HAP-1 (cell line): ENCODE measurements at places on chromosomes 3 and 15.

- DNase-seq: no peak
Measured at GRCh38 chr3:67870477-67870876, 216.1 kb upstream of the SUCLG2 start.

DNA sequence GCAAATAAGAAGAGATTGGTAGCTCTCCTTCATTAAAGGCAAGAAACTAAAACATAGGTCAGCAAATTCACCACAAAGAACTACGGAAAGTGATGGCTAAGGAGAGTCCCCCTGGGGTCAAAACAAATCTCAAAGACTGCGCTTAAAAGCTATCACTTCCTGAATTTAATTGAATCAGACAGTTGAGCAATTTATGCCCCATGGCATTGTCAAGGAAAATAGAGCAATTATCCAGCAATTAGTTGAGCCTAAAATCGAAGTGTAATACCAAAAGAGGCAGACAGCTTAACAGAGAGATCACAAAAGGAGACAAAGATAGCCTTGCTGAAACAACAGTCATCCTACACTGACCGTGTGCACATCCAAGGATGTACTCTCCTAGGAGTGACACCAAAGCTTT lies 74.4 kb upstream of the SCN10A start:
- DNase-seq: no peak

DNA sequence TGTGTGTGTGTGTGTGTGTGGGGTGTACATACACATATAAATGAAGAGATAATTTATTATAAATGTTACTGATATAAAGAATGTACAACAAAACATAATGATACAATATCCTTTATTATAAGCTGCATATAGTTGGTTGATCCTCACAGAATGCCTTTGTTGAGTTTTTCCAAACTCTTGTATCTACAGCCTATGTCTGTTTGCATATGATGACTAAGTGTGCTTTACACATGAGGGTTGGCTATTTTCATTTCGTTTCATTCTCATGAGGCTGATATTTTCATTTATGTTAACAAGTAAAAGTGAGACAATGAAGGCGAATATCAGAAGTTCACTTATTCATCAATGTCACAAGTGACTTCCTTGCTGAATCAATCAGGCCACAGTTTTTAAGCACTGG lies 45.1 kb downstream of the TM2D3 start:
- no peak for DNase-seq

DNA sequence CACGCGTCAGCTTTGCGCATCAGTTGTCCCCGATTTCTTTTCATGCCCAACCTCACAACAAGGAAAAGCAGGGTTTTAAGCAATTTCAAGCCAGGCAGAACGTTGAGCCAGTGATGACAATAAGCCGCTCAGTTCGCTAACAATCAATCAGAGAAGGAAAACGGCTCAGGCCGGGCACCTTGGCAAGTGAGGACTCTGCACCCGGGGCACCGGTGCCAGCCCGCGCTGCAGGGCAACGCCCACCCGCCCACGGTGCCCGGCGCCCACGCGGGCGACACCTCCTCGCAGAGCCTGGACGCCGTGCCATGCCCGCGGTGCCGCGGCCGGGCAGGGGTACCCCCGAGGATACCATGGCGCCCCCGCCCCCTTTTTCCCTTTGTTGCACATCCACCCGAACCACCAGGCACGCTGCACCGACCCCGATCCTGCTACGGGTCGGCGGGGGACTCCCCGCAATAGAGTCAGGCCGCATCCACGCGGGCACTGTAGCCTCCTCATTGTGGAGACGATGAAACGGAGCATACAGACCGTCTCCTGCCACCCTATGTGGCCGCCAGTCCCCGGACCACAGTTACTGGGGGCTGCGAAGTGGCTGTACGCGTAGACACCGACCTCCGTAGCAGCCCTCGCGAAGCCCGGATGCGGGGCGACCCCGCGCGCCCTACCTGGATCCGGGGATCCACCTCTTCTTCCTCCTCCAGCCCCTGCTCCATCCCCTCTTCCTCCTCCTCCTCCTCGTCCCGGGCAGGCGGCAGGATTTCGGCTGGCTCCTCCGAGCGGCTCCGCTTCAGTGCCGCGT lies 581 bp downstream of the SH3BP5 start:
- DNase-seq: no peak

GRCh38 chr15:69595009-69595791 lies 142.6 kb downstream of the RPLP1 start:
- no peak for DNase-seq

DNA sequence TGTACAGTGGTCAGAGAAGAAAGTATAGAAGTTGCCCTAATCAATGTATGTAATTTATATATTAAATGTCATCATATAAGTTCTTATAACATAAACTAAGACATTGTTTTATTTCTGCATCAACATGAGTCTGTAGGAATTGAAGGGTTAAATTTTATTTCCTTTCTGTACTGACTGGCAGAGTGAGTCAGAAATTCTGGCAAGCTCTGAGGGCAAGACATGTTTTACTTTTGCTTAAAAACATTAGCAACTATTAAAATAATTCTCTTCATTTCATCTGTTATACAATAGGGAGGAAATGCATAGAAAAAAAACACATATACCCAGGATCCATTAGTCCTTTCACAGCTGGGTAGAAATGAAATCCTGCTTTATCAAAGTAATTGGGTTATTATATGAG lies 171.4 kb upstream of the ALCAM start:
- DNase-seq: no peak

- DNase-seq: peak; percentile 66
Measured at GRCh38 chr3:115325539-115325938, 178.5 kb upstream of the ZBTB20 start.

- no peak for DNase-seq
Measured at GRCh38 chr3:23895181-23895580, 21.6 kb downstream of the NKIRAS1 start.

DNA sequence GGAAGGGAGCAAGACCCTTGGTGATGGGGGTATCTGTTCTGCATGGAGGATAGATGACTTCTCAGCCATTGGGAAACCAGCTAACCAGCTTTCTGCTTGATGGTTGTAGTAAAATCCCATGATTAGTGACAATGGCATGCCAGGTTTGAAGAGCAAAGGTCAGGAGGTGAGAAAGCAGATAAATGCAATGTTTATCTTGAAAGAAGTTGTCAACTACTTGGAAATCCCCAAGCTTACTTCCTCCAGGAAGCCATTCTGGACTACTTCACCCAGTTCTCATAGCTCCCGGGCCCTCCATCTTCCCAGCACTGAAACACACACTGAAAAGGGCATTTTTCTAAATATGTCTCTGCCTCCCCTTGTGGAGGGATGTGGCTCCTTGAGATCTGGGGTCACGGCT lies 51.3 kb downstream of the SMAD3 start:
- DNase-seq: no peak

DNA sequence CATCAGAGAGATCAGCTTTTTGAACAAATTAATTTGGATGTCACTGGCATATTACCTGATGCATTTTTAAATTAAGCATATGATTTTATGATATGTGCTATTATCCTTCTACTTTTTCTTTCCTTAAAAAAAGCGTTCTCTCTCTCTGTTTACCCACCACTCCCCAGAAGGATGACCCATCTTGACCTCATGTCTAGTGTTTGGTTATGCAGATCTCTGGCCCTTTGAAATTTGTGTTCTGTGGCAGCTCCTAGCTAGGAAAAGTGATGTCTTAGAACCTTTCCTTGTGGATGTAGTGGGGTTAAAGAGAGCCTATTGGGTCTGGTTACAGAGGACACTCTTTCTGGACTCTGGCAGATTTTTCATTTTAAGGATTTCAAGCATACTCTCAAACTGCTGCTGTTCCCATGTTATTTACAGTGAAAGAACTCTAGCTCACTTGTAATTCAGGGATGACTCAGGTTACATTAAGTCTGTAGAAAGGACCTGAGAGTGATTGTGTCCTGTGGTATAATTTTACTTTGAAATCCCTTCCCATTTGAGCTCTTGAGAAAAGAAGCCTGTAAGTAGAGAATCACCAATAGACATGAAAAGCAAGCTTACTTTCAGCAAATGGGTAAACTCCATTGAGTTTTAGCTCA lies 23.8 kb downstream of the ARHGEF26 start:
- DNase-seq: no peak

GRCh38 chr3:133472242-133472641 lies 72.4 kb downstream of the BFSP2 start:
- DNase-seq: no peak

DNA sequence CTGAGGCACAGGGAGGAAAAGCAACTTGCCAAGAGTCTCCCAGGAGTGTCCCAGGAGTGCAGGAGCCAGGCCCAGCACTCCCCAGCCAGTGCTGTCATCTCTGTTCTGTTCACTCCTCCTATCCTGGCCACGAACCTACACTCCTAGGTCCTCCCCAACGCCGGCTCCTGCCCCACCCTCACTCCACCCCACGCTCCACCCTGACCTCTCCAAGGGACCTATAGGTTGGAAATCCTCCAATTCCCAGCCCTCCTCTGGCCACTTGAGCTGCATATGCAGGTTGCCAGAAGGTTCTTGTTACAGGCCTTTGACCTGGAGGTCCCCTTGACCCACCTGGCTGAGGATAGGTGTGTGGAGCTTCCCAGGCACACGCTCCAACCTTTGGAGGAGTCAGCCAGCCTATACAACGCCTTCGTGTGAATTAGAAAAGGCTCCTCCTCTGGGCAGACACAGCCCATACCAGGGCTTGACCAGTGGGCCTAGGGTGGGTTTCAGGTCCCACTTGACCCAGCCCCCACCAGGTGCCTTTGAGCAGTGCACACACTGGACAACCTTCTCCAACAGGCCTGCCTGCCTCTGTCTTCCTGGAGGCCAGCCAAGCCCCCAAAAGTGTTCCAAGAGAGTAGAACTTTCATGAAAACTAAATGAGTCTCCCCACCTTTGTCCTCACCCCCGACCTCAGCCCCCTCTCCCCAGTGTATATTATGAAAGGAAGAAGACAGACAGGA lies 167.2 kb upstream of the TLE3 start:
- DNase-seq: no peak

DNA sequence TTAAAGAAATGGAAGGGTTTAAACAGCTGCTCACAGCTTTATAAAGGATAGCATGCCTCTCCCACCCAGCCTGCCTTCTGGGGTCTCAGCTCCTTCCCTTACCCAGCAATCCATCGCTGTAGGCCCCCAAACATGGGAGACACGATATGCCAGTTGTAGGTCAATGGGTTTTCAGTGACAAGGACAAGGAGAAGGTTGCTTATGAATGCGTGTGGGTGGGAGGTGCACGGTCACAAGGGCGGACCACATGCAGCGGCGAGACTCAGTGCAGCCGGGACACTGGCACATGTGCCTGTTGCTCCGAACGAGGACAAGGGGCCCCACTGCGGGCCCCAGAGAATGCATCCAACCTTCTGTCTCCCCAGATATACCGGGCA lies 67.0 kb downstream of the MGLL start:
- no peak for DNase-seq

GRCh38 chr15:93644595-93644994 lies 555.6 kb upstream of the RGMA start:
- DNase-seq: no peak

- DNase-seq: peak; percentile 59
Measured at GRCh38 chr15:56933410-56933809, 15.0 kb downstream of the TCF12 start.

DNA sequence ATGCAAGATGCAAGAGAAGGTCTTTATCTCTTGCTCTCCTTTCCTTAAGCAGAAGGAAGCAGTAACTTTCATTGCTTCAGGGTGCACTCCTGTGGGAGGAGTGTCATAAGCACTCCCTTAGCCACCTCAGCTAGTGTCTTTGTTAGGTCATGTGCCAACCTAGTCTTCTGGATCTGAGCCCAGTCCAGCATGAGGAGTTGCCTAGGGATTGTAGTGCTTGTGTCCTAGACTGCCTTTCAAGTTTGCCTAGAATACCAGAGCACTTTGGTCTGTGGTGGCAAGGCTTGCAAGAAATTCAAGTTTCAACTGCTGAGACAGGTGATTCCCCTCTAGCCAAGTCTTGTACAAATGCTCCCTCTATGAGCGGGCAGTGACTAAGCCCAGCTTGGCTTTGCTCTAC lies 633.6 kb downstream of the ZNF385D start:
- DNase-seq: no peak

GRCh38 chr3:179321668-179322285 lies 1.1 kb upstream of the ZNF639 start:
- peak; percentile 56 for DNase-seq

DNA sequence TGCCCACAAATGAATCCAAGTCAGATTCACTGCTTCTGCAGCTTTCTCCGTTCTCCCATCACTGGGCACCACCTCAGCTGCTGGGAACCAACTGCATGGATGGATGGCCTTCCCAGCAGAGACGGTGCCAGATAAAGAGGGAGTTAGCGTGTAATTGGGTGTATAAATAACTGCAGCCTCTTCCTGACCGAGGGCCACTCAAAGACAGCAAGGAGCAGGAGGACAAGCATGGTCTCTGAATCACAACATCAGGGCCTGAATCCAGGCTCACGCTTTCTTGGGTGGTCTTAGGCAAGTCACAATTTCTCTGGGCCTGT lies 31.7 kb downstream of the TSPAN3 start:
- no peak for DNase-seq

DNA sequence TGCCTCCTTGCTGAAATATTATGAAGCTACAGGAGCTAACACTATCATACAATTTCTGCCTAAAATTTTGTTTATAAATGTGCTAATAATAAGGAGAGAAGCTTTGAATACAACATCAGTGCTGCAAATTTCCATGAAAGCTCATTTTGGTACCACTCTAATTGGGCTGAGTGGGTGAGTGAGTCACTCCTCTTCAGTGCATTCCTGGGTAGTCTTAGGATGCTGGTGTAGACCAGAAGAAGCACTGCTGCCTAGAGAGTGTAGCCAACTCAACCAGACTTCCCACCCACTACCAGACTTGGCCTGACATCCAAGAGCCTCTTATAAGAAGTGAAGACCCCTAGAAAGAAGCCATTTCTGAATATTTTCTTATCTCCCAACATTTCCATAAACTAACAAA lies 32.5 kb upstream of the CCDC54 start:
- no peak for DNase-seq

DNA sequence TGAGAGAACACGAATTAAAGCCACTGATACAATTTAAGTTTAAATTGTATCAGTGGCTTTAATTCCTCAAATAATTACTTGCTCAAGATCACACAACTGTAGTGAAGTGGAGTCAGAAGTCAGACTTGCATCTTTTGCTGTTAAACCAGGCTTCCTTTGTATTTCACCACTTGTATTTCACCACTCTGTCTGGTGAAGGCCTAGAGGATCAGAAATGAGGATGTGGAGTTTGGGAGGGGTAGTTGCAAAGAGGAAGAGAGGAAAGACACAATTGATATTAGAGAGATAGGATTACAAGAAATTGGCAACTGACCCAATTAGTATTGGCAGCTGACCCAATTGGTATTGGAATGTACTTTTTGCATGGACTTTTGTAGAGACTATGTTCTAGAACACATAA lies 288.1 kb upstream of the GPR149 start:
- DNase-seq: no peak

DNA sequence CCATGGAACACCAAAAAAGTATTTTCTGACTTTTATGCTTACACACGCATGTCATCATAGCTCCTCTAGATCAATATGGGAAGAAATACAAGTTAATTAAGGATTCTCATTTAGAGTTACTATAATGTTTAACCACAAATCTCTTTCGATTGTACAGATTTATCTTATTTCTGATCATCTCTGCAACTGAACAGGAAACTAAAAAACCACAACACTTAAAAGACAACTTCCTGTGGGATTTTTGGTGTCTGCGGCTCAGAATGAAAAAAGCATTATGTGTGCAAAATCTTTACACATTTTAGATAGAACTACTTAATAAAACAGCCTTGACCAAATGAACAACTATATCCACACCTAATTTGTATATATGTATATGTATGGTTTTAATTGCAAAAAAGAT lies 3.0 kb upstream of the TJP1 start:
- DNase-seq: no peak

GRCh38 chr3:46690798-46691197 lies 2.7 kb downstream of the ALS2CL start:
- no peak for DNase-seq

- DNase-seq: no peak
Measured at GRCh38 chr3:49006408-49007067, 653 bp upstream of the WDR6 start.
